ENCODE measurements at places on chromosomes 5 and 9.
A peak's percentile ranks its signal among the peaks of the same experiment; 100 is the strongest.

DNA sequence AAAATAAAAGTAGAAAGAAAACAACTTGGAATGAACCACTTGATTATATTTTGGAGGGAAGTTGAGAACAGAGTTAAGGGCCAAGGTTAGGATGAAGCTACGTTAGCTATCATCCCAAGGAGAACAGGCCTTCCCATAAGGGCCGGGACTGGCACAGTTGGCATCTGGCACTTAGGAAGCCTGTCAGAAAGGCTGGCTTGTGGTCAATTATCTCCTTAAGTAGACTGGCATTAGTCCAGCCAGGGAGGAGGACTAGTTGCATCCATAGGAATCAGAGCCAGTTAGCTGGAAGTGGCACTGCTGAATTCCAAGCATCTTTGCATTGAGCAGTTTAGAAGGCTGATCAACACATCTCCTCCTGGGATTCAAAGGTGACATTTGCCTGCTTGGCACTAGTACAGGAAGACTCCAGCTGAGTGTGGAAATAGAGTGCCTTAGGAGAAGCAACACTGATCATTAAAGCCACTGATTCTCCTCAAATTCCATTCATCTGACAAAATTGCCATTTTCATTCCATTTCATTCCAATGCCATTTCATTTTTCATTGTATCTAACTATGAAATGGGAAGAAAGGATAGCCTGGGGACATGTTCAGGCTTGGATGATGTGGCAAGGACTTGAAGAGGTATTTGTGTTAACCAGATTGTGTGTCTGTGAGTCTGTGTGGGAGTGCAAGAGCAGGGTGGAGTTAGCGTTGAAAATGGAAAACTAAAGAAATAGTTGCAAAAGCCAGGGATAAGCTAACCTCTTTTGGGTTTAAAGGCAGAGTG, 5.5 kb downstream of the FOXB2 start:
- DNase-seq = peak; percentile 10

DNA sequence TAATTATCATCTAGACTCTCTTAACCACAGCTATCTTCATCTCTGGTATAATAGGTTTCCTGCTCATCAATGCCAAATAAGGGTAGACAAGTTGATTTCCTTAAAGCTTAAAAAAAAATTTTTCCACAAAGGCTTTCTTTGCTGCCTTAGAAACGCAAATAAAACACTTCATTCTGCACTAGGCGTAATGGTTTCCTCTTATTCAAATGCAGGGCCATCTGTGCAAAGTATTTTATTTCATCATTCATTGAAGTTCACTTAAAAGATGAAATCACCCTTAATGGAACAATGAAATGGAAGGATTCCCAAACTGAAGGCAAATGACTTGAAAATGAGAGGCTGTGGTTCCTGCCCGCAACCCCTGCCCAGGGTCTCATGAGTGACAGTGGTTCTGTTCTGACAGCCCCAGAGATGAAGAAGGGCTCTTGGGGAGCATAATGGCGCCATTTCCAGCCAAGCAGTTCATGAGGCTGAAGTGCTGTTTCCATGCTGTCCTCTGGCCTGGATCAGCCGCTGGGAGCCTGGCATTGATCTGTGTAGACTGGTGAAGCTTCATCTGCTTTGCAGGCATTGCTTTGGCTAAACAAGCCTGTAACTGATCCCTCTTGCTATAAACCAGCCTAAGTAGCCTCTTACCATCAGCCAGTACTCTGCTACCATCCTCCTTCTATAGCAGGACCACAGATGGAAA, 276.9 kb upstream of the WWC1 start:
- DNase-seq = no peak

GRCh38 chr5:150528924-150529546, 21.1 kb downstream of the NDST1 start:
- no peak for DNase-seq

DNA sequence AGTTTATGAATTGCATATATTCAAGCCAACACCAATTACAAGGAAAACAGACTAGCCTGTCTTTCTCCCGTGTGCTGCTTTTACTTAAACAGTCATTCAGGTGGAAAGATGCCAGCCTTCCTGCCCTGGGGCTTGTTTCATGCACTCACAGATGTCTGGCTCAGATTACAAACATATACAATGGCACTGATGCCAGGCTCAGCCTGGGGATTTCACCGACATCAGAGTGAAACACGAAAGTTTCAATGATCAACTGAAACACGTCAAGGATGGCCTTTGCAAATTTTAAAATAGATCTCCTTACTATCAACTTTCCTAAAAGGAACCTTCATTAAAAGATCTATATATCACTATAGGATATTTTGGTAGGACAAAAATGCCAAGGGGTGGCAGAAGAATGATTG, 1576.5 kb downstream of the EFNA5 start:
- peak; percentile 11 for DNase-seq

DNA sequence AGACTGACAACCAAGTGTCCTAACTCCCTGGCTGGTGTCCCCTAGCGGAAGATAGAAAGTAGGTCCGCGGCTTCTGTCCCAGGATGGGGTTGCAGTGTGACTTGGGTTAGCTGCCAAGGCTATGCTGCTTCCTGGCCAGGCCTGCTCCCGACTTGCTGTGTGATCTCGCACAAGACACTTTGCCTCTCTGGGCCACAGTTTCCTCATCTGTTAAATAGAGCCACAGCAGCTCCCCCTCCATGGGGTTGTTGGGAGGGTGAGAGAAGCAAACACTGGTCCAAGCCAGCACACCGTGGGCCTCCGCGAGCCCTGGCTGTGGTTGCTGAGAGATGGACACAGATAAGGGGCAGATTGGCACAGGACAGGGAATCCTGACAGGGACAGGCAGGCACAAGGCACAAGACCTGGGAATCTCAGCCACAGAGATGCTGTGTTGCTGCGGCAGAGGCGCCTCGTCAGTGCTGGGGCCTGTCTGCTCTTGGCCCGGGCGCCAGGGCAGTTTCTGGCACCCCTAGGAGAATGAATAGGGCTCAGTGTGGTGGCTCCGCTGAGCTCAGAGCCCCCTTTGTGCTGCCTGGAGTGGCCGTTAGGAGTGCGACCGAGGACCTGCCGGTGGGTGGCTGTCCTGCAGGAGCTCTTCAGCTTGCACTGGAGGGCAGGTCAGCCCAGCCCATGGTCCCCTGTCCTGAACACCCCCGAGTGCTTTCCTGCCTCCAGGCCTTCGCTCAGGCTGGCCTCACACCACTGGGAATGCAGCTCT, 1.8 kb upstream of the SH2D3C start:
- no peak for DNase-seq

DNA sequence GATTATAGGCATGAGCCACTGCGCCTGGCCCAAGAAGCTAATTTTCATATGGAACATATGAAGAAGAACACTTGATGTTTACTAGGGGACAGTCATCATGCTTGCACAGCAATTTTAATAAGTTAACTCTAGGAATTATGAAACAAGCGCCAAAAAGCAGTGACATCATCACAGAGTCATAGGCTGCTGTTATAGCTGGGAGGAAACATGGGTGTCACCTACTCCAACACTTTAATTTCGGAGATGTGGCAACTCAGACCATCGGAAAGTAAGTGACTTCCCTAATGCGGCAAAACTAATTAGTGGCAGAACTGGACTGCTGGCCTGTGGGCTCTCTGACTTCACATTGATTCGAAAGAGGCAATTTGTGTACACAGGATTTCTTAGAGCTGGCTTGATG, 38.1 kb upstream of the EQTN start:
- no peak for DNase-seq

DNA sequence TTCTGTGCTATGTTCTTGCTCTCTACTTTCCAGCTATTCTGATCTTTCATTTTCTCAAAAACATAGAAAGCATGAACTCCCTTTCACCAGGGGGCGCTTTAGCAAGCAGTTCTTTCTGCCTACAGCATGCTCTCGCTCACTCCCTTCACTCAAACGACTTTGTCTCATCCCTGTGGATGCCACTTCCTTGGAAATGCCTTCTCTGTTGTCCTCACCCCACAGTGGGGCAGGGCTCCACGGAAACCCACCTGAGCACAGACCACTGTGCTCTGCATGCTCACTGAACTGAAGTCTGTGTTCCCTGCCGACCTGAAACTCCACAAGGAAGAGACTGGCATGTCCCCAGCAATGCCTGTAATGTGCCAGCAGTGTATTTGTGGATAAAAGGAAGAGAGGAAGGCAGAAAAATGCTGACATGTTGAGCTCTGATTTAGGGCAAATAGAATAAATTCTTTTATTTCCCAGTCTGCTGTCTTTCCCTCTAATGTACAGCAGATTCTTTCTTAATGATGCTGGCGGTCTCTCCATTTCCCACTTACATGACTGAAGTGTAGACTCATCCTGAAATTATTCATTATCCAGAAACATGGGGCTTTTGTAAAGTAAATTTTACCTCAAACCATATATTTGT, 4.9 kb upstream of the ROR2 start:
- peak; percentile 69 for DNase-seq

DNA sequence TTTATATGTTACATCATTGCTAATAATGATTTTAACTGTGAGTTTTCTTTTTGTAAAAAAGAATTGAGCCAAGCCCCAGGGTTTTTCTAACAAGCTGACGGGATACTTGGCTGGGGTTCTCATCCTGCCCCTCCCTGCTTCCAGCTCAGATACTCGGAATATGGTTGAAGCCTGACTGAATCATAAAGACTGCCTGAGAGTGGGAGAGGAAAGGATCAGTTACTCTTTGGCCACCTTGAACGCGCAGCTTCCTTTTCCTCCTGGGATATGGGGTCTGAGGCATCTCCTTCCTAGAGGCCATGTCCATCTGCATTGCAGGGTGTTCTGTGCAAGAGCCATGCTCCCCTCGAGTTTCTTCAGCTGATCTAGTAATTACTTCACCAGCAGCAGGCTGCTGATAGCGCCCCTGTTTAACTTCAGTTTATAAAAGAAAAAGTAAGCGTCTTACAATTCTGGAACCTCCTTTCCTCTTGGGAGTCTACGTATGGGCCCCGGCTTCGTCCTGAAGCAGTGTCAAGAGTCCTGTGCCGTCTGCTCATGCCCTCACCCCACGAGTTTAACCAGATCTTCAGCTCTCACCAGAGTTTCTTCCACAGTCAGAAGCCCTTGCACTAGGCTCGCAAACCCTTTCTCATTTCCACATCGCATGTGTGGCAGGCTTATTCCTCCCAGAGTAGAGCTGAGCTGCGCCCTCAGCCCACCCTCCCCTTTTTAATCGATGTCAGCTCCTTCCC, 130.0 kb downstream of the MVB12B start:
- no peak for DNase-seq

DNA sequence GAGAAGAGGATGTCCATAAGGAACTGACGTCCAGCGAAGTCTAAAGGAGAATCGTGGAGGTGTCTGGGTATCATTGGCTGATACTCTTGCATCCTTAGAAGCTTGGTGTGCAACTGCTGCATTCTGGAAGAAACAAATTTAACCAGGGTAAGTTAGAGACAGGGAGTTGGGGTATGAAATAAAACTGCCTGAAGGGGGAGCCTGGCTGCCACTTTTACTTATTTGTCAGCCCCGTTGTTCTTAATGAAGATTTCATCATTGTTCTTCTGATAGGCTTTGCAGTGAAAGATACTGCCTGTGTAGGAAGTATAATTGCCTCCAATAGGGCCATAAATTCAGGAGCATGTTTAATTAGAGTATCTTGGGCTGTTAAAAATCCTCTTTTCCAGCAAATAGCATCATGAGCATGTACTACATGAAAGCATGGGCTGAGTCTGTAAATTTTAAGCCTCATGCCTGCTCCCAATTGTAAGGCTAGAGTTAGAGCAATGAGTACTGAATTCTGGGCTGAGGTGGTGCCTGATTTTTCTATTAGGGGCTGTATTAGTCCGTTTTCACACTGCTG, 1264.5 kb upstream of the ACO1 start:
- peak; percentile 26 for DNase-seq

- DNase-seq = no peak
Observed at GRCh38 chr9:134316449-134317160, 9.7 kb upstream of the RXRA start.

- no peak for DNase-seq
Observed at GRCh38 chr9:109254317-109254716, 66.5 kb downstream of the EPB41L4B start.

GRCh38 chr9:132975961-132976360, 2.5 kb upstream of the GFI1B start:
- DNase-seq = no peak

DNA sequence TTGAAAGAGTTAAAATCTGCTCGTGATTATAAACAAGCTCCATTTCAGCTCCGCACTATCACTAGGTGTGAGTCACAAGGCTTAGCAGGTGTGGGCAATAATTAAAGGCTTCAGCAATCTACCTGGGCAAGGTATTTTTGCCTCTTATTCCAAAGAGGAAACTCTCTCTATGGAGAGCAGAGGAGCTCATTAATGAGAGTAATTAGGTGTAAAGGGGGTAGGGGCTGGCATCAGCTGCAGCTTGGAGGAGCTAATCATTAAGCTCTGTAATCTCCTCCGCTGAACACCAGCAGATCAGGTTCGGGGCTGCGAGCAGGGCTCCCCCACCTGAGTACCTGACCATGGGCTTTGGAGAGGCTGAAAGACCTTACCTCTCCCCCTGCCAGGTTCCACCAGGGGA, 129.2 kb downstream of the CRB2 start:
- no peak for DNase-seq

Measured in HS-5 (cell line).